Melanocyte of skin (primary cell): ENCODE measurements at places on chromosomes 12 and 14. TPM values are rescaled to one million over a fixed set of nuclear protein-coding genes. Genes with fewer than 3 reads are reported as not detected.

Gene NGDN
- 47.4 and 54.6 TPM in 2 replicates for total RNA-seq

Gene KRT2
- total RNA-seq: not detected in 2 replicates

Gene HOXC13
- total RNA-seq: not detected in 2 replicates

Gene CD163
- not detected in 2 replicates for total RNA-seq

Gene KCNH5
- total RNA-seq: not detected in 2 replicates

Gene MGAT4C
- under 0.01 TPM in 2 replicates for total RNA-seq

Gene ATL1
- 16.9 and 18.2 TPM in 2 replicates for total RNA-seq

Gene ANKS1B
- 0.34 and 4.0 TPM in 2 replicates for total RNA-seq

Gene OLR1
- total RNA-seq: not detected in 2 replicates

Gene ZNF891
- total RNA-seq: 0.67 and 1.2 TPM in 2 replicates

Gene KLRC1
- 0.36 TPM in 1 of 2 replicates, not detected in the other for total RNA-seq

Gene PXN
- total RNA-seq: 33.7 and 50.9 TPM in 2 replicates

Gene TAS2R13
- 1.7 and 3.6 TPM in 2 replicates for total RNA-seq

Gene SLC15A4
- 67.4 and 82.1 TPM in 2 replicates for total RNA-seq

Gene HPD
- under 0.01 TPM in 1 of 2 replicates, not detected in the other for total RNA-seq

Gene TSPAN11
- total RNA-seq: under 0.01 and 0.62 TPM in 2 replicates

Gene WNT1
- not detected in 2 replicates for total RNA-seq

Gene TMEM52B
- total RNA-seq: not detected in 2 replicates

Gene METAP2
- total RNA-seq: 49.0 and 80.4 TPM in 2 replicates

Gene ETNK1
- total RNA-seq: 53.3 and 58.8 TPM in 2 replicates

Gene GLIPR1L1
- not detected in 2 replicates for total RNA-seq

Gene KCNMB4
- 0.15 TPM in 1 of 2 replicates, not detected in the other for total RNA-seq
